ENCODE measurements at places on chromosomes 4 and X. TPM values are rescaled to one million over a fixed set of nuclear protein-coding genes. Genes with fewer than 3 reads are reported as not detected.

GRCh38 chrX:71183341-71183740 is 38.7 kb downstream of the NLGN3 start:
- H3K36me3 ChIP-seq: no peaks in the 10 kb centered on the region
- H3K27ac ChIP-seq: no peak overlapping the region
- no peak for DNase-seq
- no peaks in the 10 kb centered on the region for H3K27me3 ChIP-seq

Gene TMEM33
- 39.2 TPM for total RNA-seq

GRCh38 chr4:244471-244870 is 60.8 kb downstream of the ZNF732 start:
- peaks cover 5% of the 10 kb centered on the region for H3K4me1 ChIP-seq
- no peak overlapping the region for H3K27ac ChIP-seq
- peak; percentile 75 for DNase-seq
- H3K4me3 ChIP-seq: no peak overlapping the region
- no peaks in the 10 kb centered on the region for H3K36me3 ChIP-seq

GRCh38 chr4:55854129-55854528 is 681 bp downstream of the EXOC1 start:
- peak overlapping the region; percentile 86 for H3K27ac ChIP-seq
- peaks cover 8% of the 10 kb centered on the region for H3K36me3 ChIP-seq
- H3K4me3 ChIP-seq: peak overlapping the region; percentile 97
- DNase-seq: peak; percentile 19
- H3K4me1 ChIP-seq: peaks cover 11% of the 10 kb centered on the region

- no peak overlapping the region for H3K27ac ChIP-seq
- H3K27me3 ChIP-seq: no peaks in the 10 kb centered on the region
- peaks cover 17% of the 10 kb centered on the region for H3K4me1 ChIP-seq
- no peak overlapping the region for H3K4me3 ChIP-seq
These were observed 309.2 kb downstream of the HS3ST1 start for GRCh38 chr4:11119474-11119873.

Gene DNAAF6
- not detected for total RNA-seq

GRCh38 chr4:63898961-63899360 is 510.3 kb downstream of the TECRL start:
- no peak overlapping the region for H3K27ac ChIP-seq
- no peak for DNase-seq
- no peak overlapping the region for H3K4me3 ChIP-seq
- no peaks in the 10 kb centered on the region for H3K27me3 ChIP-seq
- H3K36me3 ChIP-seq: no peaks in the 10 kb centered on the region

Gene GJB1
- total RNA-seq: not detected

DNA sequence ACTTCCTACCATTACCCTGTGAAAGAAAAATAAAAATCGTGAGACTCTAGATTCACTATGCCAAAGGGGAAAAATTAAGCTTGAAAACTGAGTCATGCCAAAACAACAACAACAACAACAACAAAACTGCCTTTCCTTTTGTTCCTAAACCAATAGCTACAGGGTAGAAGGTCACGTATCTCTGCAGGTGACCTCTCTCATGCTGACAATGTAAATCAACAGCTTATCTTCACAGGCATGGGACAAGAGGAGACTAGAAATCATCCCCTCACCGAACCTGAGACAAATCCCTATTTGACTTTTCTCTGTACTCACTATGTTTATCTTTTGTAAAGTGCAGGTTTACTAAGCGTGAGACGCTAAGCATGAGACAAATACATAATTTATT is 20.5 kb upstream of the AADAT start:
- H3K27me3 ChIP-seq: no peaks in the 10 kb centered on the region
- no peak for DNase-seq
- no peak overlapping the region for H3K27ac ChIP-seq
- H3K4me1 ChIP-seq: no peaks in the 10 kb centered on the region
- H3K36me3 ChIP-seq: no peaks in the 10 kb centered on the region

DNA sequence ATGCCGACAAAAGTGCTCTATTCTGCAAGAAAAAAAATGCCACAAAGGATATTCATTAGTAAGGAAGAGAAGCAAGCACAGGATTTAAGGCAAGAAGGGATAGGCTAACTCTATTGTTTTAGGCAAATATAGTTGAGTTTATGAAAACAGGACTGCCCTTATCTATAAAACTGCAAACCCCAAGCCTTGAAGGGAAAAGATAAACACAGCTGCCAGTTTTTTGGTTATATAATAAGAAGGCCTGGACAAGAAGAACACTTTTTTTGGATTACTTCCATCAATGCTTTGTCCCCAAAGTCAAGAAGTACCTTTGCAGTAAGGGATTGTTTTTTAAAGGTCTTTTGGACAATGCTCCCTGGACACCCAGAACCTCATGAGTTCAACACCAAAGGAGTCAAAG is 45.4 kb upstream of the WWC2 start:
- H3K36me3 ChIP-seq: no peaks in the 10 kb centered on the region
- no peak for DNase-seq
- no peaks in the 10 kb centered on the region for H3K4me1 ChIP-seq
- peaks cover 2% of the 10 kb centered on the region for H3K27me3 ChIP-seq

Gene KLHL4
- total RNA-seq: not detected

Gene CYLC1
- not detected for total RNA-seq

GRCh38 chr4:81179326-81179725 is 35.7 kb downstream of the PRKG2 start:
- no peaks in the 10 kb centered on the region for H3K27me3 ChIP-seq
- H3K4me1 ChIP-seq: no peaks in the 10 kb centered on the region
- H3K27ac ChIP-seq: no peak overlapping the region

GRCh38 chr4:132642016-132642817 is 506.9 kb upstream of the PCDH10 start:
- DNase-seq: no peak
- H3K27ac ChIP-seq: no peak overlapping the region
- H3K27me3 ChIP-seq: no peaks in the 10 kb centered on the region
- H3K4me3 ChIP-seq: no peak overlapping the region

- peaks cover 2% of the 10 kb centered on the region for H3K27me3 ChIP-seq
- H3K4me3 ChIP-seq: no peak overlapping the region
- H3K36me3 ChIP-seq: no peaks in the 10 kb centered on the region
These were observed 196.5 kb downstream of the SMIM20 start for GRCh38 chr4:26110493-26110892.

Gene DCAF8L2
- not detected for total RNA-seq

Gene GPC4
- total RNA-seq: 0.51 TPM

DNA sequence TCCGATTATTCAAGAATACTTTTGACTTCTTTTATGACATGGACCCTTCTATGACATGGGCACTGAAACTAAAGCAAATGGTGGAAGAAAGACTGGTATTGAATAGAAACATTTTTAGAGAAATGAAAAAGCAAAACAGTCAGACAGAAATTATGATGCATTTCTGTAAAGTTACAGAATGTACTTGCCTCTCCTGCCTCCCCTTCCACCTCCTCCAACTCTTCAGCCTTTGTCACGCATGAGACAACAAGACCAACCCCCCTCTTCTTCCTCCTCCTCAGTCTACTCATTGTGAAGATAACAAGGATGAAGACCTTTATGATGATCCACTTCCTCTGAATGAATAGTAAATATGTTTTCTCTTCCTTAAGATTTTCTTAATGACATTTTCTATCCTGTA is 46.3 kb upstream of the HUWE1 start:
- no peak for DNase-seq
- no peaks in the 10 kb centered on the region for H3K4me1 ChIP-seq
- H3K27me3 ChIP-seq: no peaks in the 10 kb centered on the region
- no peak overlapping the region for H3K27ac ChIP-seq
- no peaks in the 10 kb centered on the region for H3K36me3 ChIP-seq
- no peak overlapping the region for H3K4me3 ChIP-seq

Gene SGMS2
- not detected for total RNA-seq

- H3K27me3 ChIP-seq: no peaks in the 10 kb centered on the region
- H3K4me3 ChIP-seq: no peak overlapping the region
- no peak for DNase-seq
- H3K27ac ChIP-seq: no peak overlapping the region
- no peaks in the 10 kb centered on the region for H3K36me3 ChIP-seq
- H3K4me1 ChIP-seq: no peaks in the 10 kb centered on the region
These were observed 2393.9 kb downstream of the ARAP2 start for GRCh38 chr4:33850371-33850902.

DNA sequence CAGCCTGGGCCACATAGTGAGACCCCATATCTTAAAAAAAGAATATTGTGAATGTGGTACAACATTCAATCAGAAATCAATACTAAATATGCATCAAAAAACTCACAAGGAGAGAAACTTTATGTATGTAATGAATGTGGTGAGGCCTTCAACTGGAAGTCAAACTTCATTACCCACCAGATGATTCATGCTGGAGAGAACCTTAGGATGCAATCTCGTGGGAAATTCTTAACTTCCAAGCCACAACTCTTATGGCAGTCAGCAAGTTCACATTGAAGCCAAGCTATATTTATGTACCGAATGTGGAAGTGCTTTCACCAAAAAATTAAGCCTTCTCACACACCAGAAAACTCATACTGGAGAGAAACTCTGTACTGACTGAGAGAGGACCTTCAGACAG is 84.5 kb upstream of the UXT start:
- H3K4me1 ChIP-seq: no peaks in the 10 kb centered on the region
- H3K36me3 ChIP-seq: no peaks in the 10 kb centered on the region
- H3K27me3 ChIP-seq: no peaks in the 10 kb centered on the region
- H3K27ac ChIP-seq: no peak overlapping the region
- H3K4me3 ChIP-seq: no peak overlapping the region

DNA sequence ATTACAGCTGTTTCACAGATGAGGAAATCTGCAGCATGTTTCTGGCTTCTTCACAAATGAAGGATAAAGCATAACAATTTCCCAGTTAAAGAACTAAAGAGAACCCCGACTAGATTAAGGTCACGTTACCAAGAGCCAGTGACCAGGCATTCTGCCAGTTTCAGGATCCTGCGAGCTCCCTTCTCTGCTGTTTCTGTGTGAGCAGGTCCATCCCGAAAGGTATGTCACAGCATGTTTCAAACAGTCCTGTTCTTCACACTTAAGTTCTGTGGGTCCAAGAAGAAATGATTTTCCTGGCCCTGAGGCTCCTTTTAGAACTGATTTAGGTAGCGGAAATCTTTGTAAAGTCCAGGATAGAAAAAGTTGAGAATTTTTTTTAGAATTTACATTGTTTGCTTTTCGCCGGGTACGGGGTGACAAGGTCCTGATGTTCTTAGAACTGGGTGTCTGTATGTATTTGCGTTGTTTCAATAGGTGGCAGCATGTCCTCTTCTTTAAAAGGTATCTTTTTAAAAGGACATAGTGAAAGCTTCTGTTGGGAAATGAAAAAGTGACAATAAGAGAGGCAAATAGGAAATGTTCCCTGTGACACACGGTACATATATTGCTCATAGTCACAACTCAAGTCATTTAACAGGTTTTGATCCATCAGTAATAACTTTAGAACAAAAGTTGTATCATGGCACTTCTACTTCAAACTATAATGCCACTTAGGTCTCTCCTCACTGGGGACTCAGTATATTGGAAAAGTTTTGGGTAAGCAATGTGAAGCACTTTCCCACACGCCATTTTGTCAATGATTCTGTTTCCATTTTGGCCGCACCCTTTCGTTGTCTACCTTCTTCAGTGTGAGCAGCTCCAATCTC is 18.4 kb downstream of the IL21 start:
- H3K4me3 ChIP-seq: no peak overlapping the region
- H3K27me3 ChIP-seq: peaks cover 12% of the 10 kb centered on the region
- no peaks in the 10 kb centered on the region for H3K36me3 ChIP-seq
- no peak overlapping the region for H3K27ac ChIP-seq
- H3K4me1 ChIP-seq: no peaks in the 10 kb centered on the region
- no peak for DNase-seq

Gene PAGE5
- not detected for total RNA-seq

Gene GASK1B
- 0.39 TPM for total RNA-seq

Gene KLHL13
- not detected for total RNA-seq

Gene CLNK
- total RNA-seq: 0.49 TPM

DNA sequence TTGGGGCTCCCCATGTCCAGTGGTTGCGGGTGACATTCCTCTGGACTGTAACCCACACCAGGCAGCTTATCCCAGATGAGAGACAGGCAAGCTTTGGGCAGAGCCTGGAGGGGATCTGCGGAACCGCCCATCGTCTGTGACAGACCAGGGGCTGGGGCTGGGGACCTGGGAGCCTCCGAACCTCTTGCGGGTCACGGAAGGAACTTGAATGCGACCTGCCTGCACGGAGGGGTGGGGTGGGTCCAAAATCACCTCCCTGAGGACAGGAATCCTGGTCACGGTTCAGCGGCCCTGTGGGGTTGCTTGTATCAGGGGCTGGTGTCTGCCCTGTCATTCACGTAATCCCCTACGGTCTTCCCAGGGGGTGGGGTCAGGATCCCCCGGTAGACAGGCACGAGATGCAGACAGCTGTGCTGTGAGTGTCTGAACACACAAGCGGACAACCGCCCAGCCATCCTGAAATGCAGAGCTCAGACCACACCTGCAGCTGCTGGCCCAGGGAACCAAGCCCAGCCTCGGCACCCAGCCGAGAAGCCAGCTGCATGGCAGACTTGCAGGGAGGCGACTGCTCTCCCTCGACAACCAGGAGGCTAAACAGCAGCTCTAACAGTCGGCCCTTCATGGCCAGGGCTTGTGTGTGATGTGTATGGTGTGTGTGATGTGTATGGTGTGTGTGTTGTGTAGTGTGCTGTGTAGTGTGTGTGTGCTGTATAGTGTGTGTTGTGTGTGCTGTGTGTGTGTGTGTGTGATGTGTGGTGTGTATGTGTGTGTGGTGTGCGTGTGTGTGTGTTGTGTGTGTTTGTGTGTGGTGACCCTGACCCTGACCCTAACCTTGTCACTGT is 105.9 kb upstream of the ADRA2C start:
- H3K27me3 ChIP-seq: no peaks in the 10 kb centered on the region
- DNase-seq: no peak
- no peaks in the 10 kb centered on the region for H3K4me1 ChIP-seq
- no peak overlapping the region for H3K27ac ChIP-seq

- DNase-seq: peak; percentile 25
- H3K4me3 ChIP-seq: no peak overlapping the region
- no peaks in the 10 kb centered on the region for H3K27me3 ChIP-seq
- H3K27ac ChIP-seq: no peak overlapping the region
- H3K36me3 ChIP-seq: no peaks in the 10 kb centered on the region
- H3K4me1 ChIP-seq: no peaks in the 10 kb centered on the region
These were observed 70.2 kb downstream of the GC start for GRCh38 chr4:71713611-71714203.

Gene IGBP1
- total RNA-seq: 51.8 TPM

GRCh38 chrX:45527834-45528233 is 327.2 kb upstream of the DIPK2B start:
- no peaks in the 10 kb centered on the region for H3K27me3 ChIP-seq
- no peak overlapping the region for H3K4me3 ChIP-seq
- H3K36me3 ChIP-seq: no peaks in the 10 kb centered on the region
- H3K27ac ChIP-seq: no peak overlapping the region
- no peaks in the 10 kb centered on the region for H3K4me1 ChIP-seq

Gene FANCB
- 7.6 TPM for total RNA-seq

Gene SOWAHB
- total RNA-seq: not detected

All from B cell (primary cell).